ENCODE measurements at places on chromosomes 6 and 20.
A peak's percentile ranks its signal among the peaks of the same experiment; 100 is the strongest.

DNA sequence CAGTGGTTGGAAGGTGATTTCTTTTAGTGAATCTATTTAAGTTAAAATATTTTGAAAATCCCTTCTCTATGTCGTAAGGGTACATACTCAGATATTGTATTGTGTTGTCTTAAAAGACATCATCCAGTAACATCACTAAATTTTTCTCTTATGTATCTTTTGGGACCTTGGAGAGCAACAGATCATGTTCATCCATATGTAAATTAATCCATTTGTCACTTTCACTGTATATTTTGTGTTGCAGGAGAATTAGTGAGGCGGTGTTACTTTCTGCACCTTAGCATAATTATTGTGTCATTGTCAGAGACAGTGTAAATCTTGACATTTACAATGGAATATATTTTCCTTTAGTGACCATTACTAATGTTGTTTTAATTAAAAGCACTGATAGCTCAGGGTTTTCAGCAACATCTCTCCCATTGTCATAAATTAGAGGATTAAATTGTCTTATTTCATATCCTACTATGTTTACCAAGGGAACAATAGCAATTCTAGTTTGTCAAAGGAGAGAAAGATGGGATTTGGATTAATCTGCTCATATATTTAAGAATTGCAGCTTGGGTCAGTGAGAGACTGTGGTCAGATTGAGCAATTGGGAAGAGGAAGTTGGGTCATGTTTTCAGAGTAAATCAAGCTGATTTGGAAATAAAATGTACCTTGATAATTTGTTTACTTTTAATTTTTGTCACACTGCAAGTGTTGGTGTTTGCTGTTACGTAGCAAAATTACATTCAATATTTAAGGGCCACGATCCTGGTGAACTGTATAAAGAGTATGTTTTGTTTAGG is 22.7 kb downstream of the DOK5 start:
- DNase-seq, result no peak

GRCh38 chr20:6673071-6673470 is 94.4 kb upstream of the BMP2 start:
- DNase-seq, result no peak

DNA sequence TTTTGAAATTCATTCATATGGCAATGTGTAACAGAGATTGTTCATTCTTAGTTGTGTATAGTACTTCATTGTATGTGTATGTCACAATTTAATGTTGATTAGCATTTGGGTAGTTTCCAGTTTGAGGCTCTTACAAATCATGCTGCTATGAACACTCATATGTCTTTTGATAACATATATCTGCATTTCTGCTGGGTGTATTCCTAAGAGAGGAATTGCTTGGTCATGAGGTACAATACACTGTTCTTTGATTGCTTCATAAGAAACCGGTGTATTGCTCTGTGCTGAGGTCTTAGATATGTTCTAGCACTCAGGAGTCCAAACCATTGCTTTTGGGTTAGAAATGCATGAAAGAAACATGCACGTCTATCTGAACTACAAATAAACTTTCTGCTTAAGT is 492.9 kb upstream of the JAG1 start:
- DNase-seq, result no peak

DNA sequence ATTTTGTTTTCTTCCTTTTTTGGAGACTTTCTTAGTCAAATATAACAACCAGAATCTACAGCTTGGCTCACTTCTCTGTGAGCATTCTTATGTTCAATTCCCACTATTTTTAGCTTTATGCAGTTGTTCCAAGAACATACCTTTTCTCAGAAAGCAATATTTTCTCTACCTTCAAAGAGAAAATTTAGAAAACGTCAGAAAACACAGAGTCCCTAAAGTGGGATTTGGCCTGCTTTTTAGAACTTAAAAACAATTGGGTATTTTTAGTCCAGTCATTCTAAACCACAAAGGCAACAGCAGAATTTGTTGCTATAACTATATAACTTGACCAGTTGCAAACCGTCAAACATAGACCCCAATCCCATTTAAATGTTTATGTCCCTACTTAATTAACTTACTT is 133.1 kb downstream of the MOXD1 start:
- no peak for DNase-seq

DNA sequence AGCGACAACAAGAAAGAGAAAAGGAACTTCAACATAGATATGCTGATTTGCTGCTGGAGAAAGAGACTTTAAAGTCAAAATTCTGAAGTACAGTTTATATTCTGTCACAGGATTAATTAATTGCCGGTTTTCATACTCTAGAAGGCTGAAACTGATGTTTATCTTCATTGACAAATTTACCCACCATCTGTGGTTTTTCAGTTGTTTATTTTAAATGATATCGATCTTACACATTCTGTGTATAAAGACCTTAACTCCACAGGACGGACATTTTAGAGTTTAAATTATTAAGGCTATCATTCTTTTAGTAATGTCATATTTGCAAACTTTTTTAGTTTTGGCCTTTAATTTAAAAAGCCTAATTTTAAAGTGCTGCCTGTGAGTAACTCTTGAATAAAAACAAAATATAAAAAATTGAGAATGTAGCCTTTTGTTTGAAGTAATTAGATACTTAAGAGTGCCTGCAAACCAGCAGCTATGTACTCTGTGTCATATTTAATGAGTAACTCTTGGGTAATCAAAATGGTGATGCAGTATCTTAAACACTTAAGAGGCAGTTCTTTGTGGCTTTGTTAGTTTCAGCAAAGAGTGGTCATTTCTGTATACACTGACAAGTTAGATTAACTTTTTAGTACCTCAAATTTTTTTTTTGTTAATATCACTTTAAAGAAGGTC is 59.3 kb downstream of the CDC5L start:
- DNase-seq, result no peak

- no peak for DNase-seq
Observed at GRCh38 chr6:74065705-74066104, 369.7 kb downstream of the CD109 start.

- DNase-seq, result no peak
Observed at GRCh38 chr20:46995561-46996142, 101.0 kb downstream of the EYA2 start.

DNA sequence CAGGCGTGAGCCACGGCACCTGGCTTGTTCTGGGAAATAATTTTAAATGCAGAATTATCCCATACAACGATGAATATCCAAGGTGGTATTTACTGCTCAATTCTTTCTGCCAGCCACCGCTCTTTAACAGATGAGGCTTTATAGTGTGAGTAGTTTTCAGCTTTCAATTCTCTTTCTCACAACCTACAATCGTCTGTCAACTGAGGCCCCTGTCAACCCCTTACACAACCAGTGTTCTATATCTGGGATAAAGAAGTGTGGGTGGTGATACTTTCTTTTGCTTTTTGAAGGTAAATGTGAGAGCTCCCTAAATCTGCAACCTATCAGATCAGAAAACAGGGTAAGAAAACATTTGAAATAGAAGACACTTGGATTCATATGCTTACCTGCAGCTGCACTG is 22.5 kb downstream of the STAU1 start:
- no peak for DNase-seq

- peak; percentile 53 for DNase-seq
Observed at GRCh38 chr6:166775180-166775922, 148.3 kb upstream of the RPS6KA2 start.

DNA sequence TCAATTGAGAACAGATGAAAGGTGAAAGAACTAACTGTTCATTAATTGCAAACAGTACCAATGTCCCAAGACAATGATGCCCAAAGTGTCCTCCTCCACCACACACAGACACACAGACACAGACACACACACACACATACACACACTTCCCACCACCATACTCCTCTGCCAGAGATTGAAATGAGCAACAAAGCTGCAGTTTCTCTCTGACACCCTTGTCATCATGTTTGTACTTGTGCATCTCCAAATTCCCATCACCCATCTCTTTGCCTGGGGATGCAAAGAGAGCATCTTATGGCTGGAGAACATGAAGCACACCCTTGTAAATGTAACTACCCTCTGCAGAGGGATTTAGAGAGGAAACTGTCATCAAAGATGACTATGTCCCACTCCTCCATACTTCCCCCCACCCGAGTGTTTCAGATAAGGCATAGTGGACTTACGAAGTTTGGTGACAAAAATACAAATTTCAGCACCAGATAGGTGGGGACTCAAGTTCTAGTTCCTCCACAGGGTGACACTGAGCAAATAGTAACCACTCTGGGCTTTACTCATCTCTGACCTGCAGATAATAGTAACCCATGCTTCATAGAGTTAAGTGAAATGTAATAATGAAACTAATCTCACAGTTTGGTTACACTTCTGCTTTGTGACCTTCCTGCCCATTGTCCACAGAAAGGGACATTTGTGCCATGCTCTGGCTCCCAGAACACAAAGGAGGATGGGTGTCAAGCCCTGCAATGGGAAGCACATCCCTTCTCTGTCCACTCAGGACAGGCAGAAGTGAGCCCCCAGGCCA is 8.7 kb downstream of the MAFB start:
- DNase-seq, result no peak

DNA sequence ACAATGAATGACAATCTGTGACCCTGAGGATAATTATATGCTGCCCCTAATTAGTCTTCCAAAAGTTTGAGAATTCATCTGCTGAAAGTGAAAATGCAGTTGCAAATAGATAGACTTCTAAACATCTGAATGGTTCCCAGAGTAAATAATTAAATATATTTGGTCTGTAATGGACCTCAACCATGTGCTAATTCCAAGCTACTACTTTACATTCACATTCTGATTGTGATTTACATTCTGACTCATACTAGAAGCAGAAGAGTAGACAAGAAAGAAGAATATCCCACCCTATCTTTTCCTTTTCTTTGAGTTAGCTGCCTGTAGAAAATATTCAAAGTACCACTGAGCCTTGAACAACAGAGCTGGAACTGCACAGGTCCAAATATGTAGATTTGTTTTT is 80.8 kb downstream of the PTPRK start:
- DNase-seq, result no peak

DNA sequence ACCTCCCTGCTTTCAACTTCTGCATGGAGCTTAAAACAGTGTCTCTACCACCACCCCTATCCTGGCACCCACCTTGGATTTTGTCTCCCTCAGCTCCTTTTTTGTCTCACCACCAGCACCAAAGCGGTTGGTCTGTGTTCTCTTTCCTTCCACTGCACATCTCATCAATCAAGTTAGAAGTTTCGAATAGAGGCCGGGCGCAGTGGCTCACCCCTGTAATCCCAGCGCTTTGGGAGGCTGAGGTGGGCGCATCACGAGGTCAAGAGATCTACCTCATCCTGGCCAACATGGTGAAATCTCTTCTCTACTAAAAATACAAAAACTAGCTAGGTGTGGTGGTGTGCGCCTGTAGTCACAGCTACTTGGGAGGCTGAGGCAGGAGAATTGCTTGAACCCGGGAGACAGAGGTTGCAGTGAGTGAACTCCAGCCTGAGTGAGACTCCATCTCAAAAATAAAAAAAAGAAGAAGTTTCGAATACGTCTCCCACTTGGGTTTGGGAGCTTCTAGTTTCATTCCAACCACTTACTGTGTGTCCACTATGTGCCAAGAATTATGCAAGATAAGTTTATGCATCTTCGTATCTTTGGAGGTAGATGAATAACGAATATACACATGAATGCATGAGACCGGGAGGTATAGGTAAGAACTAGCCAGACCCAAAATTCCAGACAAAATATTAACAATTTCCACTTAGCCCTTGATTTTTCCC is 5.9 kb downstream of the PCED1A start:
- DNase-seq, result no peak

DNA sequence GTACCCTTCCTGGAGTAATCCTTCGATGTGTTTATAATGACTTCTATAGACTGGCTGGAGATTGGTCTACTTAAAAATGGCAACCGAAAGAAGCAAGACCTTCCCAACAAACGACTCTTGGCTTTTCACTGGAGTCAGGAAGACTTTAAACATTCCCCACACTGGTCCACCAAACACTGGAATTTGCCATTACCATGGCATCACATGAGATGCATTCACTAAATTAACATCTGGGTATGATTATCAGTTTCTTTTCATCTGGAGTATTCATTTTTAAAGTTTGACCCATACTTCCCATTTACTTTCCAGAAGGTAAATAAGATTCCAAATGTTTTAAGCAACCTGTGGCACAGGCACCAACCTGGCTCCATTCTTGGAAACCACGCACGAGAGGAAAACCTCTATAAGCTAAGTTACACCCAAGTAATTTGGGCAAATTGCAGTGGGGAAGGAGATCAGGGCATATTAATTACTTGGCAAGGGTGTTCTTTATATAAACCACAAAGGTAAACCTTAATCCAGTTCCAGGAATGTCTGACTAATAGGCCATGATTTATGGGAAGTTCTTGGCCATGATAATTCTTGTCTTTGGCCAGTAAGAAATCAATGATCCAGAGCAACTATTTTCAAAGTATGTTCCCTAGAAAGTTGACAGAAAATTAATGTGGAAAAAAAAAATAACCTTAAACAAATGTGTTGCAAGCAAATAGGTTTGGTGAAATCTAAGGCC is 190.0 kb upstream of the COL21A1 start:
- no peak for DNase-seq

- DNase-seq, result no peak
Observed at GRCh38 chr6:39057251-39058155, 8.9 kb downstream of the GLP1R start.

DNA sequence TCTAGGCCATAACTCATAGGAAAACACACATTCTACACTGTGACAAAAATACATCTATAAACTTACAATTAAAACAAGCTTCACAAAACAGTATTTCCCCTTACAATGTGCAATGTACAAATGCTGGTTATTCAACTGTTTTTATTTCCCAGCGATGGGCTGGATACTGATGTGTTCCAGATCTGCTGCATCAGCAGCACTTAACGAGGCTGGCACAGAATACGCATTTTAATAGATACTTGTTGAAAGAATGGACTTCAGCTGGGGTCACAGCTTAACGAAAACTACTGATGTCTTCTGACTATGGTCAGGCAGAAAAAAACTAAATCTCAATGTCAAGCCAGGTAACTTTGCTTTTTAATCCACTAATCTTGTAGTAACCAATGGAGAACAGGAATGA is 70.9 kb downstream of the B4GALT5 start:
- no peak for DNase-seq

DNA sequence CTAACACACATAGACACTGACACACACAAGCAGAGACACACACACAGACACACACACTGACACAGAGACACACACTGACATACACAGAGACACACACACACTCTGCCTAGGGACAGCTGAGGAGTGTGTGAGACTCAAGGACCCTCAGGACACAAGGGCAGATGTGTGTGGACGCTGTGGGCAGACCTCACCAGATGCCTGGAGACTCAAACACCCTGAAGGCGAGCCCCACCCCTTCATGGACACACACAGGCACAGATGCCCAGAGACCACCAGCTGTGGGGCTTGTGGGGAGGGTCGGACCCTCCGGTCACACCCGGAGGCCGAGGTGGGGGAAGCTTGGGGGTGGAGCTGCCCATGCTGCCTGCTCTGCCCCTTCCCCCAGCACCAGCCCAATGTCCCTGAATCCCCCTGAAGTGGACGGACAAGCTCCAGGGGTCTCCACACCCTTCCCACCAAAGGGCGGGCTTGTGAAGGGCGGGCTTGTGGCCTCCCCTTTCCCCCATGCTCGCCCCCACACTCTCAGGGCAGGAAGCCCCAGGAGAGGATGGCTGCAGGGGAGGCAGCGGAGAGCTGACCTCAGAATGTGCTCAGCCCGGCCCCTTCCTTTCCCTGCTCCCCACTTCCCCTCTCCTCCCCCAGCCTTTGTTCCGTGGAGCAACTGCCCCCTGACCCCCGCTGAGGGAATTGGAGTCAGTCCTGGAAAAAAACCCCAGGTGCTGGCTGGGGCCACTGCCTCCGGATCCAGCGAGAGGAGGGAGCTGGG is 13.9 kb upstream of the ABHD16B start:
- no peak for DNase-seq

All from T follicular helper cell (primary cell).